Stimulated activated CD4-positive, alpha-beta T cell treated with anti-CD3 and anti-CD28 coated beads, Interleukin-12 subunit alpha, Interleukin-12 subunit beta, amount 100 ng/mL, for 48 hours (primary cell): ENCODE measurements at places on chromosomes 4 and X.

DNA sequence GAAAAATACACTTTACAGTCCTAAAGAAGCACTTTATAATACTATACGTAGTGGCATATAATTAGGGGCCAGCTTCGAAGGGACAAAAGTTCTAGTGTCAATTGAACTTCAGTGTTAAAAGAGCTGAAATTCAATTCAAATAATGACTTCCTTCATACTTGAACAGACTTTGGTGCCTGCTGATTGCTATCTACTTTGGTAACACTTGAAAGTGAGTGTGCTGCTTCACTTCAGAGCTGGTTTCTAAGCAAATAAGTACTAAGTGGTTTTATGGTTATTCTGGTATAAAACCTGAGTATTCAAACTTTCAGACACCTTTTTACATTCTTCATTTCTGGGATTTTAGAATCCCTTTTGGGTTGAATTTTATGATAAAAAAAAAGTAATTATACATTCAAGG, 107.0 kb downstream of the SLC4A4 start:
- no peak for DNase-seq

DNA sequence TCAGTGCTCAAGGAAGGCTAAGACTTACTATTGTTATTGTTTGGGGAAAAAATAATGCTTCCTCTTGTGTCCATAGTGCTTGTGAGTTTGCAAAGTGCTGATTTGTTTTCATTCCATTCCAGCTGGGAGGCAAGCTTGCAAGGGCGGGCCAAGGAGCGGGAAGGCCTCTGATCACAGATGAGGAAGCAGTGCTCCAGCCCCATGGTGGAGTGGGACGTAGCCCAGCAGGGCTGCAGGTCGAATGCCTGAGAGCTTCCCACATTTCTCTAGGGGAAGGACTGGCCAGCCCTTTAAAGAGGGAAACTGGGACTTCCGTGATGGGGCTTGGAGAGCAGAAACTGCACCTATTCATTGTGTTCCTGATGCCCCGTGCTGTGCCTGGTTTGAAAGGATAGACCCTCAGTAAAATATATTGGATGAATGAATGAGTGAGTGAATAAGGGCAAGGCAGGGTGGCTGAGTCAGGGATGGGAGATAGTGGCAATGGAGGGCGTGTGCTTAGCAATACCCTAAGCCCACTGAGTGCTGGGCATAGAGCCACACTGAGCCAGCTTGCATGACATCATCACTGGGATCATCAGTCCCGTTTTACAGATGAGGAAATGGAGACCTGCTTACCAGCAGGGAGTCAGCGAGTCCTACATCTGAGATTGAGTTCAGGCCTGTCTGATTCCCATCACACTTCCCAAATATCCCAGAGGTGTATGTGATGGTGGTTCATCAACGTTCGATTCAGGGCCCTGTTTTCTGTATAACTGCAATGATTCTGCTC, 17.9 kb upstream of the NSG1 start:
- DNase-seq, result no peak

GRCh38 chr4:25160714-25161592, 704 bp upstream of the SEPSECS start:
- no peak for DNase-seq

GRCh38 chrX:72495046-72495445, 77.6 kb downstream of the HDAC8 start:
- DNase-seq, result no peak

- DNase-seq, result no peak
These were observed 313.6 kb upstream of the DDX53 start for GRCh38 chrX:22686138-22686541.

- DNase-seq, result peak; percentile 87
These were observed at the start of gene FMR1 for GRCh38 chrX:147911192-147912022. TSS of gene FMR1 (plus strand) at chrX:147911919. CDS start at chrX:147912180, 261 bp downstream.

- DNase-seq, result no peak
These were observed 19.6 kb downstream of the MPP1 start for GRCh38 chrX:154785716-154786115.

- peak; percentile 14 for DNase-seq
These were observed 22.0 kb upstream of the SMIM31 start for GRCh38 chr4:164731827-164732474.

DNA sequence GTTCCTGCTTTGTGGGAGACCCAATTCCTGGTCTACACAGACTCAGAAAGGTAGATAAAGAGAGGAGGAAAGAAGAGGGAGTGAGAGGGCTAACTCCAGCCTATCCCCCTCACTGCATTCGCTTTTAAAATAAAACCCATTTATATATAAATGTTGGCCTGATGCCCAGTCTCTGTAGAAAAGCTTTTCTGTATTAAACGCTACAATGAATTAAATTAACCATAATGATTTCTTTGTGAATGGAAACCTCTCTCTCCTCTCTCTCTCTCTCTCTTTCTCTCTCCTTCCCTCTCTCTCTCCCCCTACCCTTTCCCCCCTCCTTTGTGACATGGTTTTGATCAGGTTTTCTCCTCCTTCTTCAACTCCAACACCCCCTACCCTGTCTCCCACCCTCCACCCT, 34.8 kb downstream of the PJA1 start:
- no peak for DNase-seq

DNA sequence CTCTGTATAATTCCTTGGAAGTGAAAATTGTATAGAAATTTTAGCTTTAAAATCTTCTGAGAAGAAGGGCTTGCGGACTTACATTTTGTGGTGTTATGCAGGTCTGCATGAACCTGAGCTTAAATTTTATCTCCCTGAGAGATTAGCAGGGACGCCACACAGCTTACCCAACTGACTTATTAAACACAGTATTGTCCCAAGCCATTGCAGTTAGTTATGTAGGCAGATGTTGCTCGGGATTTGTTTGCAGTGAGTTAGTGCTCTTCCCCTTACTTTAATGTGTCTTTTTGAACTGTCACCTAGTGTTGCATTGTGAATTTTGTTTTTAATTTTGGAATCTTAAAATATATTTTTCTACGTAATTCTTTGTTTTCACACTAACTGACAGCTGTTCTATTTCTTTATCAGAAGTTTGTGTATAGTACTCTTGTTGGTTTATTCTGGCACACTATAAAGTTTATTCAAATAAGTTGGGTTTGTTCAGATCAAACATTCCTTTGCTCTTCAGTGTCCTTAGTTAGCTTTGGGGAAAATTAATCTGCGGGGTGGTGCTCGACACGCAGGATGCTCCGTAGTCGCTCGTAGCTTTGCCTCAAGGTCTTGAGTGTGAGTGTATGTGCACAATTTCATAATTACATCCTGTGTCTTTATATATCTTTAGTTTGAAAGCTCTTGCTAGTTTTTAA, 145.4 kb downstream of the STIM2 start:
- no peak for DNase-seq

DNA sequence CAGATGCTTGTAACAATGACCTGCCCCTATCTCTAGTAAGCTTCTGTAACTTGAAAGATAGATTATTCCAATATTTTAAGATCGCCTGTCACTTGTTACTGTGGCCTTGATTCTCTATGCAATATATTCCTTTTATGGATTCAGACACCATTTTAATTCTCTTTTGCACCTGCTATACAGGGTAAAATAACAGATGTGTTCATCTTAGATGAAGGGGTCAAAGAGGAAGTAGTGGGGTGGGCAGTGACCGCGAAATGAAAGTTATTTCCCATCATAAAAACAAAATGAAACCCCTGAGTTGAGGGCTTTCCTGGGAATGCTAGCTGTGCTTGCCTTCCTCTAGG, 175.9 kb downstream of the TSPAN5 start:
- DNase-seq, result no peak
